ENCODE measurements at places on chromosomes 5 and 9.

GRCh38 chr9:4669890-4670289 is 3.6 kb upstream of the SPATA6L start:
- H3K27me3 ChIP-seq: peaks cover 16% of the 10 kb centered on the region
- DNase-seq: no peak
- peaks cover 18% of the 10 kb centered on the region for H3K4me1 ChIP-seq
- no peaks in the 10 kb centered on the region for H3K36me3 ChIP-seq

DNA sequence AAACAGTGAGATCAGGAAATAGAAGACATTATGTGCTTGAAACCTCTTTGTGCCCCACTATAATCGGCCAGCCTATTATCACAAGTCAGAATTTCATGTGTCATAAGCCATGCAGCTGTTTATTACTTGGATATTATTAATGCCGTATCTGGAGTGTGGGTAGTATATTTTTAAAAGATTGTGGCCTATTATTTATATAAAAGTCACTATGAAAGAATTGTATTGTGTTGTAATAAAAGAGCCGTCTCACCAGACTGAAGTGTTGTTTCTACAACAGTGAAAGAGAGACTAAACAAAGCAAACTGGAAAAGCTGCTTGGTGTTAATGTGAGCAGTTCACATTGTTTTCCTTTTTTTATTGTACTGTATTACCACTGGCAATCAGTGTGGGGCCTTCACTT is 449.1 kb downstream of the PSAT1 start:
- no peak for DNase-seq
- H3K36me3 ChIP-seq: no peaks in the 10 kb centered on the region
- H3K27me3 ChIP-seq: no peaks in the 10 kb centered on the region
- no peak overlapping the region for H3K4me3 ChIP-seq

- no peaks in the 10 kb centered on the region for H3K36me3 ChIP-seq
- no peaks in the 10 kb centered on the region for H3K27me3 ChIP-seq
- no peak for DNase-seq
- no peak overlapping the region for H3K27ac ChIP-seq
- no peak overlapping the region for H3K4me3 ChIP-seq
These were observed 247.1 kb downstream of the SLCO4C1 start for GRCh38 chr5:102048940-102049339.

DNA sequence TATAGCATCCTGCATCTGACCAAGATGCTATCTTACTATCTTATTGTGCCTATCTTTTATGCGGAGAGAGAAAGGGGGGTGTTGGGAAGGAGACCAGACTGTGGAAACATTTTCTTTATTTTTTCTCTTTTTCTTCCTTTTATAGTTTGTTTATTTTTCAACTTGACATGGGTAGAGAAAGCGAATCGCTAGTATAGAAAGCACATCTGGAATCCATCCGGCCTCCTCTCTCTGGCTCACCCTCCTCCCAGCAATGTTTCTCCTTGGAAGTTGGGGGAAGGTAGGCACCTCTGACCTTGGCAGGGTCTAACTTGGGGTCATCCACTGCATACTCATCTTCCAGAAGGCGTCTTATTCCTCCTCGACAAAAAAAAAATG is 3.9 kb downstream of the S1PR3 start:
- no peak overlapping the region for H3K27ac ChIP-seq
- H3K4me1 ChIP-seq: peaks cover 9% of the 10 kb centered on the region
- no peaks in the 10 kb centered on the region for H3K27me3 ChIP-seq
- DNase-seq: no peak
- H3K36me3 ChIP-seq: no peaks in the 10 kb centered on the region
- H3K4me3 ChIP-seq: no peak overlapping the region

- no peak for DNase-seq
- peaks cover 58% of the 10 kb centered on the region for H3K4me1 ChIP-seq
- H3K27me3 ChIP-seq: no peaks in the 10 kb centered on the region
- H3K4me3 ChIP-seq: no peak overlapping the region
These were observed 188.5 kb upstream of the RASA1 start for GRCh38 chr5:87079219-87079618.

GRCh38 chr5:58330781-58331180 is 129.1 kb downstream of the PLK2 start:
- H3K36me3 ChIP-seq: no peaks in the 10 kb centered on the region
- H3K27ac ChIP-seq: no peak overlapping the region
- no peaks in the 10 kb centered on the region for H3K4me1 ChIP-seq
- no peak overlapping the region for H3K4me3 ChIP-seq

- H3K27ac ChIP-seq: no peak overlapping the region
- H3K36me3 ChIP-seq: peaks cover 4% of the 10 kb centered on the region
- H3K4me1 ChIP-seq: no peaks in the 10 kb centered on the region
- no peak overlapping the region for H3K4me3 ChIP-seq
These were observed 37.4 kb downstream of the LHFPL2 start for GRCh38 chr5:78611126-78611605.

- H3K4me1 ChIP-seq: peaks cover 10% of the 10 kb centered on the region
- no peak overlapping the region for H3K4me3 ChIP-seq
- peaks cover 13% of the 10 kb centered on the region for H3K27me3 ChIP-seq
These were observed 16.1 kb downstream of the GFI1B start for GRCh38 chr9:132994410-132995120.
